CD4-positive, alpha-beta T cell treated with Interleukin-15 for 4 hours (primary cell): ENCODE measurements at places on chromosomes 4 and X.

DNA sequence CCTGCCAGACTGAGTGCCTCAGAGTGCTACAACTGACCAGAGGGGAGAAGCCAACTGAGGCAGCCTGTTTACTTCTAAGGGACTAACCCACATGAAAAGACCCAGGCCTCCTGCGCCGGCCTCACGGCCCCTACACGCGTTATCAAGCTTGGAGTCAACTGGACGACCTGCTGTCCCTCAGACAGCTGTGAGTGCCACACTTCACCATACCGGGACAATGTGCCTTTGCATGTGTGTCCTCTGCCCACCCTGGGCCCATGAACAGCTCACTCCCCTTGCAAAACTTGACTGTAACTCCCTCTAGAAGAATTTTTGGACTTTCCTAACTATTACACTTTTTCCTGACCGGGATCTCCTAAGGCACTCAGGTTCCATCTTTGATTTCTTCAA is 1.8 kb downstream of the NOP14 start:
- DNase-seq = no peak

- no peak for DNase-seq
Observed at GRCh38 chrX:10507181-10507580, 113.2 kb downstream of the MID1 start.

- no peak for DNase-seq
Observed at GRCh38 chr4:119489305-119489704, 139.3 kb downstream of the PDE5A start.

DNA sequence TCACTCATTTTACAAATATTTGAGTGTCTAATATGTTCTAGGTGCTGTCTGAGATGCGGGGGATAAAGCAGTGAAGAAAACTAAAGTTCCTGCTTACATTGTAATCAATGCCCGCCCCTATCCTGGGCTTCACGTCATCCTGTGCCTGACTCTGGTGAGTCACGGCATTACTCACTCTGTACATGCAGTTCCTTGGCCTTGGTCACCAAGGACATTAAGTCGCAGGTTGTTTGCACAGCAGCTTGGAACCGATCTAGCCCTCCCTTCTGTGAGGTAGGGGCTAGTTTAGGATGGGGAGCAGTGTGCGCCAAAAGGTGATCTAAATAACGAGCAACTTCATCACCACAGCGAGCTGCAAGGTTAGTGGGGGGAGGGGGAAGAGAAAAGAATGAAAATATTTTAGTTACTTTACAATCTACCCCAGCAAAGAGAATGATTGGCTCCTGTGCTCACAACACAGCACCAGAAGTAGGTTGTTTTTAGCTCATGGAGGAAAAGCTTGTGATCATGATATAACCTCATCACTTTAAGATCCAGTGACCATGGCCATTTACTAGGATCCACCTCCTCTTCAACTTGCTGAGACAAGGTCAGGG is 48.0 kb upstream of the HDAC8 start:
- peak; percentile 2 for DNase-seq

DNA sequence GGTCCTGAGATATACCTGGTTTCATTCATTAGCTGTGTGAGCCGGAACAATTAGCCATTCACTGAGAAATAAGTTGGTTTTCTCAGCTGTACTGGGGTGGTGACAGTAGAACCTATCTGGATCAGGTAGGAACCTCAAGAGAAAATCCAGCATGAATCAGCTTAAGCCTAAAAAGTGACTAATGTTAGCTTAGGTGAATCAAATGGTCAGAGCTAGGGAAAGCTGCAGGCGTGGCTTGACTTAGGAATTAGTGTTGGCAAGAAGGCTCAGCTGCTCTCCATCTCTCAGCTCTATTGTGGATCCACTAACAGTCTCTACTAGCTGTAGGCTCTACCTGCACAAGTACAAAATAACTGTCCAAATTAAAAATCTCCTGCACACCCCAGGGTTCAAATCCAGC is 1025.5 kb downstream of the RAB28 start:
- DNase-seq = no peak

DNA sequence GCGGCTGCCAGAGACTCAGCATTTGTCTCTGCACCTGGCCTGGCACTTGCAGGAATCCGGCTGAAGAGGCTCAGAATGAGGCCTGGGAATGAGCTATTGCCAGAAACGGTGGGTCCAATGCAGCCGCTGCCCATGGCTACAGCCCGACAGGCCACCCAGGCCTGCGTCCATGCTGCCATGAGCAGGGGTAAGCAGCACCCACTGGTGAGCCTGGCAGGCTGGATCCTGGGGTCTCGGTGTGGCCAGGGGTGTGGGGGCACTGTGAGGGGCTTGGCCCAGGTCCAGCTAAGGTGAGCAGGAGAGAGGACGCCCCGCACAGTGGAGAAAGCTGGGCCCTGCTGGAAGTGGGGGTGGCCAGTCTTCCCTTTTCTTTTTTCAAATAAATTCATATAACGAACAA is 60.3 kb upstream of the MXD4 start:
- no peak for DNase-seq

DNA sequence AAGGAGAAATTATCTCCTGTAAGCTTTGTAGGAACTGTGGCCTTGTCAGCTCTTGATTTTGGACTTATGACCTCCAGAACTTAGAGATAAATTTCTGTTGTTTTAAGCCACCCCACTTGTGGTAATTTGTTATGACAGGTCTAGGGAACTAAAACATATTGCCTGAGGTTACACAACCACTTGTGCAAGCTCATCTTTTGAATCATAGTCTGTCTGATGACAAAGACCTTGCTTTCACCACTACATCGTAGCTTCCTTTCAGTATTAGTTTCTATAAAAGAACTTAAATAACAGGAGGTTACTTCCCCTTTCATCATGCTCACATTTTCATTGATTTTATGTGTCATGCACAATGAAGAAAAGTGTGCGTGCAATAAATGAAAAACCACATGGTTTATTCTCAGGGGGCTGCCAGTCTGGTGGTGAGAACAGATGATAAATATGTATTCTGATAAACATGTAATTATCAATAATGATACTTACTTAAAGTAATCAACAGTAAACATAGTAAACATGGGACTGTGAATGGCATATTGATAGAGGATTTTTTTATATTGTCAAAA is 690.0 kb upstream of the HS3ST1 start:
- no peak for DNase-seq

DNA sequence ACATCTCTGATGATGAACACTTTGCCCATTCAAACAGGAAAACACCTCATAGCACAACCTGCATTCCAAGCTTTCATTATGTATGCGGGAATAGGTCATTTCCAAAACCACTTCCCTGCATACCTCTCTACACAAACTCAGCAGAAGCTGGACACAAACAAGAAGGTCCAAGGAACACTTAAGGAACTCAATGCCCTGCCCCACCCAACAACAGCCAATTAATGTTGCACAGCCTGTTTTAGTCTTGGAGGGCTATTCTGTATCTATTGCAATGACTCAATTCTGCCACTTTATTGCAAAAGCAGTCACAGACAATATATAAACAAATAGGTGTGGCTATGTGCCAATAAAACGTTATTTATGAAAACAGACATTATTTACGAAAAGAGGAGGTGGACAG is 16.7 kb downstream of the OPHN1 start:
- no peak for DNase-seq

GRCh38 chr4:117777721-117778120 is 256.6 kb upstream of the NDST3 start:
- no peak for DNase-seq

- DNase-seq = no peak
Observed at GRCh38 chr4:184907810-184908209, 82.0 kb upstream of the ACSL1 start.

- DNase-seq = no peak
Observed at GRCh38 chrX:136021160-136021559, 35.9 kb downstream of the SLC9A6 start.
